ENCODE measurements at places on chromosomes 11 and 22.
A peak's percentile ranks its signal among the peaks of the same experiment; 100 is the strongest.

- DNase-seq, result no peak
Measured at GRCh38 chr22:37830093-37830842, 7.1 kb downstream of the GALR3 start.

- DNase-seq, result no peak
Measured at GRCh38 chr11:70334351-70334995, 63.9 kb upstream of the CTTN start.

DNA sequence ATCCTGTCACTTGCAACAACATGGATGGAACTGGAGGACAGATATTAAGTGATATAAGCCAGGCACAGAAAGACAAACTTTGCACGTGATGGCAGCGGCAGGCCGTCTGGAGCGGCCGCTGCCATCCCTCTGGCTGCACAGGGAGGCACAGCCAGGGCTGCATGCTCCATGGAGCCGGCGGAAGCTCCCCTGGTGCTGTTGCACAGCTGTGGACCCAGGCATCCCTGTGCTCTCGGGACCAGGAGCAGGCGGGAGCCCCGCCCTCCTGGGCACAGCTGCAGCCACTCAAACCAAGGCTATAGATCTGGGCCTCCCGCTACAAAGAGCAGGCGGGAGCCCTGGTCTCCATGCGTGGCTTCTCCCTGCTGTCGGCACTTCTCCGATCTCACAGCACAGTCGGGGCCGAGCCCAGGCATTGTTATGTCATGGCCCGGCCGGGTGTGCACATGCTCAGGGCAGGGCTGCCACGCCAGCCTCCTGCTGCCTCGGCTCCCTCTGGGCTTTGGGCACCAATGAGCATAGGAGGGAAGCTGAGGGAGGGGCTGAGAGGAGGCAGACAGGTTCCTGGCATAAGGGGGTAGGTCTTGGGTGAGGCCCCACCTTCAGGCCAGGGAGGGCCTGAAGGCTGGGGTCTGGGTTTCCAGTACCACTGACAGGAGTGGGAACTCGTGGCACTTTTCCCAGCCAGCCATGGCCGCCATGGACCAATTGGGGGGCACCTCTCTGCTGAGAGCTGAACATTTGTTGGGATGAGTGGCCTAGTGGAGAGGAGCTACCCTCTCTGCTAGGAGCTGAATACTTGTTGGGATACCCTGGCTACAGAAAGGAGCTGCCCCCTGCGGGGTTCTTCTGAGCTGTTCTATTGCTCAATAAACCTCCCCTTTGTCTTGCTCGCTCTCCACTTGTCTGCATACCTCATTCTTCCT, 16.7 kb downstream of the RRP8 start:
- DNase-seq, result no peak

DNA sequence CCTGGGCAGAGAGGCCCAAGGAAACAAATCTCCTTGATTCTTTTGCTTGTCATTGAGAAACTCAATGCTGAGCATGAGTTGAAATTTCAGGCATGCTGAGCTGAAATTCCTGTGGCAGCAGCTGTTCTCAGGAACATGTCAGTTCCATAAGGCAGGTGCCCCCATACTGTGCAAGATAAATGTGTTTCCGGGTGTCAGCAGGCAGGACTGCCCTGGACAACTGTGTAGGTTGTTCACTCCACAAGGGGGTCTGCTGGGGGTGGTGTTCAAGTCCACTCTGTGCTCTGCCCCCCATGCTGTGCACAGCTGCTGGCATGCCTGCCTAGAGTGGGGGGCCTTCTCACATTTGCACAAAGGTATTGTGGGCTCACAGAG, 133.7 kb downstream of the CTTN start:
- no peak for DNase-seq

DNA sequence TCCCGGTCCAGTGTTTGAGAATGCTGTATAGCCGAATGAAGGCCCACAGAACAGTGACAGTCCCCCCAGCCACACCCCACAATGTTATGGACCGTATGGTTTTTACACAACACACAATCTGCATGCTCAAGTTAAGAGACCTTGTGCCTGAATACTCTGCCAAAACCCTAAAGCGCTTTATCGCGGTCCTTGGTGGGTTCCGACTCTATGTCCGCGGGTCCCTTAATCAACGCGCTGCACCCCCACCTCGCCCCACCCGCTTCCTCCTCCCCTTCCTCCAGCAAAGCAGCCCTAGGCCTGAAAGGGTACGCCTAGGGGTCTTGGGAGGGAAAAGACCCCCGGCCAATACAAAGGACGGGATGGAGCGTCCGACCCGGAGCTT, 442 bp downstream of the COPB1 start:
- DNase-seq, result peak; percentile 8

GRCh38 chr11:119729581-119729927, 554 bp upstream of the NECTIN1 start:
- DNase-seq, result no peak

- DNase-seq, result no peak
Measured at GRCh38 chr11:41786087-41786486, 326.6 kb upstream of the LRRC4C start.

DNA sequence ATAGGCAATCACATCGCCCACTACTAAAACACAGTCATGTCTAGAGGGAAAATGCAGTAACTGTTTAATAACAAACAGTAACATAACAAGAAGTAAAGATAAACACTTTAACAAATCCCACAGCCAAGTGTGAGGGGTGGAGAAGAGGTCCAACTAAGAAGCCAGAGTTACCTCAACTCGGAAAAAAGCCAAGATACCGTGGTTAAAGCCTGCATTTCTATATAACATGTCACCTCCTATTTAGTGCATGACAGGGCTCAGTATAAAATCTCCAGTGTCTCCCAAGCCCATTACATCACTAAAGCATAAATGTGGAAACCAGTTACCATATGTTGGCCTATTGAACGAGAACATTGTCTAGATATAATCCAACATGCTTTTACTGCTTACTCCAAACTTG, 281.7 kb downstream of the LRRC4C start:
- DNase-seq, result no peak

DNA sequence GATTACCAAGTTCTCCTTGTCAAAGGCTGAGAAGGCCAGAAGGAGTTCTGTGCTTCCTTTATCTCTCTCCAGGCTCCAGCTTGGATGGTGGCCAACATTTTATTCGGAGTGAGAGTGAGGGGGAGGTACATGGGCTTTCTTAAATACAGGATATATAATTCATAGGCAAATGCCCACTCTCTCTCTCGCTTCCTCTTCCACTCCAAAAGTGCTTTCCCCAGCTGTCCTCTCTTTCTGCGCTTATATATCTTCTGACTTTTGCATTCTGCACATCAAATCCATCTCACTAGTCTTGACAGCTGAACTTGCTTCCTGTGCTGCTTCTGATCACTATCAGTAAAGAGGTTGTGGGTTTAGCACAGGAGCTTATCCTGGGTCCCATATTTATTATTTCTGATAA, 125.4 kb upstream of the ARHGAP20 start:
- DNase-seq, result no peak

DNA sequence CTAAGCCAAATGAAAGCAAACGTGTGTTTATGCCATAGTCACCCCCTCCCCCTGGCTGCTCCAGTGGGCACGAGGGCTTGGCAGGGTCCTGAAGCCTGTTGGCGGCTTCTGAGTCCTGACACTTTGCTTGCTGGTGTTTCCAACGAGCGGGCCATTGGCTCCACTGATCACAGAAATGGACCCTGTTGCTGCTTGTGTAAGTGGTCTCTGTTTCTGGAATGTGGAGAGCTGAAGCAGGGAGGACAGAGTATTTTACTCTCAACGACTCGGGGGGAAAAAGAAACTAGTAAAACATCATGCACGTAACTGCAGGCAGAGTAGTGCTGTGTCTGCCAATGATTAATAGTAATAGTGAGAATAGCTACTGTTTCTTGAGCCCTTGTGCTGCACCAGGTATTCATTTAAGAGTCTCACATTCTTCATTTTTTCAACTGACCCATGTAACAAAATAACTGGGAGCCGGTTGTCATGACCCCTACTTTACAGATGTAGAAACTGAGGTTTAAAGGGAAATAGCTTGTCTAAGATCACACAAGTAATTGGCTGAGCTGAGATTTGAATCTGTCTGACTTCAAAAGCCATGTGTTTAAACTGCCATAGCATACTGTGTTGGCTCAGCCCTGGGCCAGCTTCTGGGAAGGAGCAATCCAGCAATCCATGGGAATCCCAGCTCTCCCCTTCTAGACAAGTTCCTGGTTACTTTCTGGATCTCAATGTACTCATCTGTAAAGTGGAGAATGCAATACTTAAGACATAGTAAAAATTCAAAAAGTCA, 526.7 kb downstream of the INSC start:
- no peak for DNase-seq

GRCh38 chr11:59197991-59198390, 14.7 kb downstream of the MPEG1 start:
- no peak for DNase-seq

DNA sequence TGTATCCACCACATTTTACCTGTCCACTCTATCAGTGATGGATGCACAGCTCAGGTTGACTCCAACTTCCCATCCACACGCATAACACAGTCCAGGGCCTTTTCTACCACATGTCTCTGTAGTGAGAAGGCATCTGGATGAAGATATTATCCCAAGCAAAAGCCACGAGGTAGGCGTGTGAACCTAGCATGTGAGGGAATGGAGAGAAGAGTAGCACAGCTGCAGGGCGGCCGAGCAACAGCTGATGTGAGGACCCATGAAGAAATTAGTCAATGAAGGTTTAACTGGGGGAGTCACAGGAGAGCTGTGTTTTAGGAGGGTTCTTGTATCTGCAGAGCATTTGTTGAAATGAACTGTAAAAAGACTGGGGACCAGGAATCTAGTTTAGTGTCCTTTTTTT, 144.6 kb upstream of the PITPNB start:
- no peak for DNase-seq

DNA sequence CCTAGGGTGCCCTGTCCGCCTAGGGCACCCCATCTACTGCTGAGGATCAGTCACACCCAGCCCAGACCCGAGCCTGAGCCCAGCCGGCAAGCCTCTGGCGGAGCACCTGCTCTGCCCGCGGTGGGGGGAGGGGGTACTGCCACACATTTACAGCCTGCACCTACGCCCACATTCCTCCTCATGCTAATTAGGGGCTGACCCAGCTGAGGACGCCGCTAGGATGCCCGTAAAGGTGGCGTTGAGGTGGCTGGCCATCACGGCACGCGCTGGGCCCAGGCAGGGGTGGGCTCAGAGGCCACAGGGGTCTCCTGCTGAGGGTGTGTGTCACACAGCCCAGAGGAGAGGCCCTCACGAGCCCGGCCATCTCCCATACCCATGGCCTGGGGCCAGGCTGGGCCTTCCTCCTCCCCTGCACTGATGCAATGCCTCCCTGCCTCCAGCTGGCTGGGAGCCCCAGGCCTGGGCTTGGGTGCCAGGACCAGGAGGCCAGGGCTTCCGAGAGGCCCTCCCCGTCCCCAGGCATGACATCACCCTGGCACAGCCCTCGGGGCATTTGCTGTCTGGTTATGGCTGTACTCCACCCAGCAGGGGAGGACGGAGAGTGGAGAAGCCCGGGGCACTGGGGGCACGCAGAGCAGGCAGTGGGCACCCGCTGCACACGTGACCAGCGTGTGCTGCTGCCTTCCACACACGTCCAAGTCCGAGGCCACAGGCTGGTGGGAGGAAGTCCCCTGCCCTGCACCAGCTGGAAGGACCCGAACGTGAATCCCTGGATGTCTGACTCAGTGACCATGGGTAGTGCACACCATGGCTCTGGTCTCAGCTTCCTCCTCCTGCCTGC, 12.7 kb downstream of the DUSP8 start:
- DNase-seq, result no peak

DNA sequence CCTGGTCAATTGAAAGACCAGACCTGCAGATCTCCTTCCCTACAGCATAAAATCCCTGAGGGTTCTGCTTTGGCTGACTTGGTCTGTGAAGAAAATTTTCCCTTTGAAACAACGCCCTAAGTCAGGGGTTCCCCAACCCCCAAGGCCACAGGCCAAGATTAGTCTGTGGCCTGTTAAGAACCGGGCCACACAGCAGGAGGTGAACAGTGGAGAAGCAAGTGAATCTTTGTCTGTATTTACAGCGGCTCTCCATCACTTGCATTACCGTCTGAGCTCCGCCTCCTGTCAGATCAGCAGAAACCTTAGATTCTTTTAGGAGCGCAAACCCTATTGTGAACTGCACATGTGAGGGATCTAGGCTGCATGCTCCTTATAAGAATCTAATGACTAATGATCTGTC, 38.2 kb downstream of the CCDC83 start:
- no peak for DNase-seq

- DNase-seq, result no peak
Measured at GRCh38 chr11:19284881-19285280, 44.1 kb upstream of the E2F8 start.

DNA sequence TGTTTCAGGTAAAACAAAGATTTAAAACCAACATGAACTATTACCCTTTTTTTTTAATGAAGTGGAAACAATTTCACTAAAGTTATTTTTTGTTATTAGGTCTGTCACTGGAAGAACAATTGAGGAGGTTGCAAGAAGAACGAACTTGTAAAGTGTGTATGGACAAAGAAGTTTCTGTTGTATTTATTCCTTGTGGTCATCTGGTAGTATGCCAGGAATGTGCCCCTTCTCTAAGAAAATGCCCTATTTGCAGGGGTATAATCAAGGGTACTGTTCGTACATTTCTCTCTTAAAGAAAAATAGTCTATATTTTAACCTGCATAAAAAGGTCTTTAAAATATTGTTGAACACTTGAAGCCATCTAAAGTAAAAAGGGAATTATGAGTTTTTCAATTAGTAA, 30.9 kb downstream of the BIRC2 start:
- no peak for DNase-seq

GRCh38 chr11:2684581-2684980, 15.2 kb downstream of the KCNQ1OT1 start:
- no peak for DNase-seq

DNA sequence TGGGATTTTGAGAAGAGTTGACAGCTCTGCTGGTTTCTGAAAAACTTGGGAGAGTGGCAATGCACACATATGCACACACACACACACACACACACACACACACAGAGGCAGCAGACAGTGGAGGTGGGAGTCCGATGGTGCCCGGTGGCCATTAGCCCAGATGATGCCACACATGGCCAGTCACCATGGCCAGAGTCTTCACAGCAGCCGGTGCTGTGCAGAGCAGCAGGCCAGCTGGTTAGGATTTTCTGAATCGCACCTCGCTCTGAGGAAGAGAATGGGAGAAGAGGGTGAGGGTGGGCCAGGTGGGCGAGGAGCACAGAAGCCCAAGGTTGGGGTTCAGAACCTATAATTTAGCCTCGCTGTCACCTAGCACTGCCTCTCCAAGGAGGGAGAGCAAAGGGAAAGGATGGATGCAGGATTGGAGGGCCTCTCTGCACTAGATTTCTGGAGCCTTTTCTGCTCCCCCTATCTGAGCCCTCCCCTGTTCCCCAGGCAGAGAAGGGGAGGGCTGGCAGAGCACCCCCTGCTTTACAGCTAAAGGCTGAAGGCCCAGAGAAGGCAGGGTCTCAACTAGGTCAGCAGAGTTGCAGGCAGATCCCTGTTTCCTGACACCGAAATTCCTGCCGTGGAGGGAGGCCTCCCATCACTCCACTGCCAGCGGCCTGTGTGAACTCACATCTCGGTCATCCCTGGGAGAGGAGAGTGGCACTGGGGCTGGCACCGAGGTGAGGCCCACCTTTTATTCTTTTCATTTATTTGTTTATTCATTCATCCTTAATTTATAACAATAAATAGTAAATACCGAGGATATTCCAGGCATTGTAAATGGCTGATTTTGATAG, 25.8 kb upstream of the FXYD6 start:
- no peak for DNase-seq

GRCh38 chr11:6298605-6299004, 21.7 kb downstream of the CAVIN3 start:
- DNase-seq, result no peak

GRCh38 chr22:38963872-38964271, 6.5 kb downstream of the APOBEC3A start:
- no peak for DNase-seq

GRCh38 chr11:14751975-14752407, 108.4 kb downstream of the PDE3B start:
- DNase-seq, result no peak

- no peak for DNase-seq
Measured at GRCh38 chr11:68266936-68267880, 4.6 kb downstream of the C11orf24 start.
